Activated CD8-positive, alpha-beta memory T cell treated with anti-CD3 and anti-CD28 coated beads for 1 hour (primary cell): ENCODE measurements at places on chromosomes 16 and 17.

DNA sequence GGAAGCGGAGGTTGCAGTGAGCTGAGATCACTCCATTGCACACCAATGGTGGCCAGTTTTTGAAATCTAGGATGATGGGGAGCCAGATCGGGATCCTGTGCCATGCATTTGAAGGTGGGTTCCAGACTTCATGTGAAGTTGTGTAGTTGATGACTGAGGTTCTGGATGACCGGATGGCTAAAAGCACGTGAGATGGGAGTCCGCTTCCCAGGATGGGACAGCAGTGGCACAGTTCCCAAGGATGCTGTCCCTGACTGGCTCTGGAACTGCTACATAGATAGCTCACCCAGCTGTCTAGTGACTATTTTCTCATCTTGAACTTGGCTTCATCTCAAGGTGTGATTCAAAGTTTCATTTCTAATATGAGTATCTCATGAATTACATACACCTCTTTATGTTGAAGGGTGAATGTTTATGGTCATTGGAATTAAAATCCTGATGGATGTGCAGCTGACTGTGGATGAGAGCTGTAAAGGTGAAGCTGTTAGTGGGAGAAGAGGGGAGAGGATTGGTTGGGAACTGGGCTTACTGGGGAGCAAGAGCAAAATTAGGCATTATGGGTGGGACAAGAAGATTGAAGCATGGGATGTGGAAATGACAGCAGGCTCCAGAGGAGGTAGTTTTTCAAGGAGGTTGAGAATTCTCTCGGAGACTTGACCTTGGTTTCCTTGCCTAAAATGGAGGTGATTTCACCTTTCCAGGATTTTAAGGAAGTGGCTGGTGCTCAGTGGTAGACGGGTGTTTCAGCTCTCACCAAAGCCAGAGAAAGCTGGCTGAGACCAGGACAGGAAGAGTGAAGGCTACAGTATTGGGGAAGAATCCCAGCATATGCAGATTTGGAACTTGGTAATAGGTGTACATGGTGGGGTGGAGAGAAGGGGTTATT, 8.2 kb downstream of the TUFM start:
- DNase-seq, result no peak

DNA sequence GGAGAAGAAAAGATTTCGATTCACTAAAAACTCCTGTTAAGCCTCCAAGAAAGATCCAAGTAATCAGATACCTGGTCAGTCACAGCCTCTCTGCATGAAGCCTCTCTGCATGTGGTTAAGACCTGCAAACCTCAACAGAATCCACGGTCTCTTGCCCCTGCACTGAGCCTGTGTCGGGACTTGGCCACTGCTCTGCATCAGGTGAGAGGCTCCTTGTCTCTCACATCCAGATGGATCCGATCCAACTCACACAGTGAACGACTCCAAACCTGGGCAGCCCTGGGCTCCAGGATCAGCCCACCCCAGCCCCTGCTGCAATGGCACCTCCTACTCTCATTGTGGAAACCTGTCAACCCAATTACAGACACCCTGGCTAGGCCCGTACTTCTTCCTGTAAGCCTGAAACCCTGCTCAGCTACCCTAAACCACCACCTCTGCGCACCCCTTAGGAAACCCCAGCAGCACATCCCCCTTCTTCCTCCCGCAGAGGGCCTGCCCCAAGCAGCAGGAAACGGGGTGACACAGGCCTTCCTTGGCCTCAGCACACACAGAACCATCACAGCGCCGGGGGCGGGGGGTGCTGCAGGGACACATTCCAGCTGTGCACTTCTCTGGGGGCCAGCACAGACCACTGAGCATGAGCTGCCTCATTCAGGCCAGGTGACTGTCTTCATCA, 129.5 kb downstream of the ANKRD11 start:
- peak; percentile 57 for DNase-seq

- DNase-seq, result no peak
Observed at GRCh38 chr17:31254654-31255053, 42.4 kb downstream of the OMG start.

GRCh38 chr16:14525596-14525995, 104.5 kb downstream of the PARN start:
- DNase-seq, result no peak

DNA sequence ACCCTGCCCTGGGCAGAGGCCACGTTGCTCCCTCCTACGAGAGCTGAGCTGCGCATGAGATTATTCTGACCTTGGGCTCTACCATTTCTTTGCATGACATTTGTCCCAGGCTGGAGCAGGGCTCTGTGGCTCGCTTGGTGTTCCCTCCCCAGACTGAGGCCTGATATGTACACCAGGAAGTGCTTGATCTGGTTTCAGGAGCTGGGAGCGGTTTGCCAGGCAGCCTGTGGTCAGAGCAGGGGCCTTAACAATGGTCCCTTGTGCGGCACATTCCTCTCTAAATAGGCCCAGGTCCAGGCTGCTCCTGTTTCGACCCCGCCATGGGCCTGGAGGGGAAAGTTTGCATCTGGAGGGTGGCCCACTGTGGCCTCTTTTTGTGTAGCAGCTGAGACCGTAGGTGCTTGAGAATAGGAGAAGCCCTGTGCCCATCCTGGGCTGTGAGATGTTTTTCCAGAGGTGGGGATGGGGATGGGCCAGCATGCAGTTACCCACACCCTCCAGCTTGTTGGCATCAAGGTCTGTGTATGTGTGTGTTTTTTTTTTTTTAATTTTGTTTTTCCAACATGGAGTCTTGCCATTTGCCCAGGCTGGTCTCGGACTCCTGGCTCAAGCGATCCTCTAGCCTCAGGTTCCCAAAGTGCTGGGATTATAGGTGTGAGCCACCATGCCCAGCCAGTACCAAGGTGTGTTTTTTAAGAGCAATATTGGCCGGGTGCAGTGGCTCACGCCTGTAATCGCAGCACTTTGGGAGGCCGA, 253.9 kb downstream of the SEC14L1 start:
- DNase-seq, result no peak

DNA sequence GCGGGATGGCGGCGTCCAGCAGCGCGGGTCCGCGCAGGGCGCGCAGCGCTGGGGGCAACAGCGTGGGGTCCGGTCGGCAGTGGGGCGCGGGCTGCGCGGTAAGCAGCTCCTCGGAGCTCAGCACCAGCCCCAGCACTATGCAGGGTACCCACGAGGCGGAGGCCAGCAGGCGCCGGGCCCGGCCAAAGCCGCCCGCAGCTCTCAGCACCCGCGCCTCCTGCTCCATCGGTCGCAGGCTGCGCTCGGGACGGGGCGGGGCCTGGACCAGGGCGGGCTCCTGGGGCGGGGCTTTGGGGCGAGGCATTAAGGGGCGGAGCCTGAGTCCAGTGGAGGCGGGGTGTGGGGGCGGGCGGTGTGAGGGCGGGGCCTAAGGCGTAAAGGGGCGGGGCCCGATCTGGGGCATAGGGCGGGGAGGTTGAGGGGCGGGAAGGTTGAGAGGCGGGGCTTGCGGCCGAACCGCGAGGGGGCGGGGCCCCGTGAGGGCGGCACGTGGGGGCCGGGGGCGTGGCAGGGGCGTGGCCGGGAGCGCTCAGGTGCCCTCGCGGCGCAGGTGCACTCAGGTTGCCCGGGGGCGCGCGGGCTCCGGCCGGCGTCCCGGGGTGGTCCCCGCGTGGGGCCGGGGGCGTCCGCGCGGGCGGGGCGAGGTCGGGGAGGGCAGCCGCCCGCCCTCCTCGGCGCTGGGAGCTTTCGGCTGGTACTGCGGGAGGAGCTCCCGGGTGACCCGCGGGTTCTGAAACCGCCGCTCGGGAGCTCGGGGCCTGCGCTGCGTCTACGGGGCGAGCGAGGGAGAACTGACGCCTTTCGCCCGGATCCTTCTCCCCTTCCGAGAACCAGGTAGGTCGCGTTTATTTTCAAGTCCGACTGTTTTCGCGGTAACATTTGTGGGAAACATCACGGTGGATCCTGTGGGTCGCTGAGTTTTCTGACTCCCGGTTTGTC, 1.4 kb upstream of the SLC22A31 start:
- DNase-seq, result peak; percentile 62

GRCh38 chr16:22161999-22162655, at the start of gene SDR42E2:
SDR42E2 (plus strand) TSS chr16:22162506; CDS start chr16:22165583, 3,077 bp downstream.
- DNase-seq, result peak; percentile 27

DNA sequence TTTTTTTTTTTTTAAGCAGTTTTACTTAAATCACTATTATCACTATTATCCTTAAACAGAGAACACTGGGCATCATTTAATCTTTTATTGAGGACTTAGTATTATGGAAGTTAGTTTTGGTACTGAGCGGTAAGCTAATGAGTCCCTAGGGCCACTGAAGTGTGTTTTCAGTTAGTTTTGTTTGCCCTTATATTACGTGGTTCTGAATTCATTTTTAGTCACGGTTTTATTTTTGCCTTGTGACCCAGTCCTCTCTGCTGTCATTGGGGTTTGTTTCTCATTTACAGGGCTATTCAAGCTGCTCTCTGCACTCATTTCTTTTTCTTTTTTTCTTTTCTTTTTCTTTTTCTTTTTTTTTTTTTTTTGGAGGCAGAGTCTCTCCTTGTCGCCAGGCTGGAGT, 17.3 kb downstream of the RABEP1 start:
- DNase-seq, result no peak

DNA sequence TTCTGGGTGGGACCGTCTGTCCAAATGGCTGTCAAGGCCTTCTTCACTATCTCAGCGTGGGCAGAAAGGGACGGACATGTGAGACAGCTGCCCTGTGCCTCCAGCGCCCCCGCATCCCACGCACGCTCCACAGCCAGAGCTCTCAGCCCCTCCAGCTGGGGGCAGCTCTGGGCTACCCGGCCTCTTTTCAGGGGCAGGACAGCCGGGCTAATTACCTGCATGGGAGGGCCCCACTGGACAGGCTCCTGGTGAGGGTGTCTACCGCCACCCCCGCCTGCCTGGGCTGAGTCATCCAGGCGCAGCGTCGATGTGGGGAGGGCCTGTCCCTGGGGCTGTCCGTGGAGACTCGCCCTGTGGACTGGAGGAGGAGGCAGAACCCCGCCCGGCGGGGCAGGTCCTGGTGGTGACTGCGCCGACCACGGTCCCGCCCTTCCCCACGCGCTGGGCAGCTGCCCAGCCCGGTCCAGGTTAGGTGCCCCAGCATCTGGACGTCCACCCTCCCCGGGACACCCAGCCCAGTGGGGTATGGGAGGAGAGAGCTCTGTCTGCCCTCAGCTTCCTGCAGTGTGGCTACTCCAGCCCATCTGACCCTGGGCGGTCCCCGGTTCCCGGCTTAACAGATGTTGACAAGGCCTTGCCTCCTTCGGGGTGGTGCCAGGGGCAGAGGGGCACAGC, 5.9 kb upstream of the METRNL start:
- DNase-seq, result no peak

- no peak for DNase-seq
Observed at GRCh38 chr16:59047114-59047513, 313.0 kb upstream of the GOT2 start.

DNA sequence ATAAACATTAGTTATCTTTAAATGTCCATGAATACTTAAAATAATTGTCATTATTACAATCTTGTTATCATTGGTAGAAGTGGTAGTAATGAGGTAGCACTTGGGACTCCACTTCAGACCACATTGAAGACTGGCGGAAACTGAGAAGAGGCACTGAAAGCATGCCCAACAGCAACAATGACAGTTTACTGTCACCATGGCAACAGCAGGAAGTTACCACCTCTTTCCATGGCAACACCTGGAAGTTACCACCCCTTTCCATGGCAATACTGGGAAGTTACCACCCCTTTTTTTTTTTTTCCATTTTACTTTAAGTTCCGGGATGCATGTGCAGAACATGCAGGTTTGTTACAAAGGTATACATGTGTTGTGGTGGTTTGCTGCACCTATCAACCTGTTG, 494.9 kb upstream of the RBFOX1 start:
- no peak for DNase-seq

DNA sequence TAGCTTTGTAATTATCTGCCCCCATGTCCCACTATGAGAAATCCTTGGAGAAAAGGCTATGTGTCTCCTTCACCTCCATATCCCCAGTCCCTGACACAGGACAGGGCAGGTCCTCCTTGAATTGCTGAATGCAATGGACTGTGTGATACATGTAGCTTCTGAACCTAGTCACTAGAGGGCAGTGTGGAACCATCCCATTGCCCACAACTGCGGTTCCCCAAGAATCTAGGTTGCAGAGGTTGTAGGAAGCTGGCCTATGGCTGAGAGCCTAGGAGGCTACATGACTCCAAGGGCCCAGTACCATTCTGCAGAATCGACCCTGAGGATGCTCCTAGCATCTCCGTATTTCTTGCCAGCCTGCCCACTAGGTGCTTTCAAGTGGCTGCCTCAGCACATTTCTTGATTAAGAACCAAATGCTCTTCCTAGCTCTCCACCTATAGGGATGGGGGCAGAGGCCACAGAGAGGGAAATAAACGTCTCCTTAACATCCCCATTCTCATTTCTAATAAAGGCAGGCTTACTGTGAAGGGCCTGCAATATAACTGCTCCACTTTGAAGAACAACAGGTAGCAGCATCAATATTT, 394.0 kb downstream of the CA10 start:
- no peak for DNase-seq

DNA sequence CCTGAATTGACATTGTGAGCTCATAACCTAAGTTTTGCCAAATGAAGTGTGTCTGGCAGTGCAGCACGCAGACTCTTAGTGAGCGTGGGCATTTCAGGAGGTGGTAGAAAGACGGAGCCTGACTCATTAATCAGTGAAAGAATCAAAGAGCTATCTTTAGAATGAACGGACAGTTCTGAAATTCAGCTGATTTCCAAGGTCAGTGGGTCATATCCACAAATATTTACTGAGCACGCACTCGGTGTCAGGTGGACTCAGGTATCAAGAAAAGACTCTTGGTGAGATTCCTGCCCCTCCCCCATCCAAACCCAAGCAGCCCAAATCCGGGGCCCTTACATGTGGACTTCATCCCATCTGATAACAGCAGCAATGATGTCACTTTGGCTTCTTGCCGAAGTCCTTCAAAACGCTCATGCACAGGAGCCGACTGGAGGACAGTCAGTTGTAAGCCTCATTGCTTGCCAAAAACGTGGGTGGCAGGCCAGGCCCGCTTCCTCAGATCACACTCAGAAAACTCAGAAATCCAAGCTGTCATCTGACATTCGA, 185.8 kb downstream of the HS3ST3A1 start:
- DNase-seq, result no peak

GRCh38 chr17:52383493-52384100, 225.1 kb upstream of the CA10 start:
- no peak for DNase-seq

GRCh38 chr17:17325228-17325627, 22.1 kb downstream of the NT5M start:
- DNase-seq, result no peak

DNA sequence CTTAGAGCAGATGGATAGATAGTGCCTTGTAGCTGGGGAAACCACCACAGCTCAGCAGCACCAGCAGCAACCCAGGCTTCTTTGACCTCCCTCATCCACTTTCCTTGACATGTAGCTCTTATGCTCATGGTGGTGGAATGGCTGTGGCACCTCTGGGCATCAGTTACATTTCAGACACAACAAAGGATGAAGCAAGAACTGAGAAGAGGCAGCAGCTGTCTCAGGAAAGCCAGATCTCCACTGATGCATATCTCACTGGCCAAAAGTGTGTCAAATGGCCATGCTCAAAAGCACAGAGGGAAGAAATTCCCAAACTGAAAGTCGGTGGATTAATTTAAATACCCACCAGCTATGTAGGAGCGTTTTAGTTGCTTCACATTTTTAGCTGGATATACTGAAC, 671.4 kb upstream of the SALL1 start:
- no peak for DNase-seq

- DNase-seq, result no peak
Observed at GRCh38 chr16:57748596-57748995, 13.0 kb downstream of the KATNB1 start.

- DNase-seq, result no peak
Observed at GRCh38 chr17:28896884-28897768, at the start of gene FLOT2. FLOT2 (minus strand) TSS chr17:28897733; CDS start chr17:28897574, 159 bp downstream.

GRCh38 chr17:45910667-45911066, 16.3 kb downstream of the MAPT start:
- no peak for DNase-seq
